ENCODE measurements at places on chromosomes 6 and 20.
A peak's percentile ranks its signal among the peaks of the same experiment; 100 is the strongest.

DNA sequence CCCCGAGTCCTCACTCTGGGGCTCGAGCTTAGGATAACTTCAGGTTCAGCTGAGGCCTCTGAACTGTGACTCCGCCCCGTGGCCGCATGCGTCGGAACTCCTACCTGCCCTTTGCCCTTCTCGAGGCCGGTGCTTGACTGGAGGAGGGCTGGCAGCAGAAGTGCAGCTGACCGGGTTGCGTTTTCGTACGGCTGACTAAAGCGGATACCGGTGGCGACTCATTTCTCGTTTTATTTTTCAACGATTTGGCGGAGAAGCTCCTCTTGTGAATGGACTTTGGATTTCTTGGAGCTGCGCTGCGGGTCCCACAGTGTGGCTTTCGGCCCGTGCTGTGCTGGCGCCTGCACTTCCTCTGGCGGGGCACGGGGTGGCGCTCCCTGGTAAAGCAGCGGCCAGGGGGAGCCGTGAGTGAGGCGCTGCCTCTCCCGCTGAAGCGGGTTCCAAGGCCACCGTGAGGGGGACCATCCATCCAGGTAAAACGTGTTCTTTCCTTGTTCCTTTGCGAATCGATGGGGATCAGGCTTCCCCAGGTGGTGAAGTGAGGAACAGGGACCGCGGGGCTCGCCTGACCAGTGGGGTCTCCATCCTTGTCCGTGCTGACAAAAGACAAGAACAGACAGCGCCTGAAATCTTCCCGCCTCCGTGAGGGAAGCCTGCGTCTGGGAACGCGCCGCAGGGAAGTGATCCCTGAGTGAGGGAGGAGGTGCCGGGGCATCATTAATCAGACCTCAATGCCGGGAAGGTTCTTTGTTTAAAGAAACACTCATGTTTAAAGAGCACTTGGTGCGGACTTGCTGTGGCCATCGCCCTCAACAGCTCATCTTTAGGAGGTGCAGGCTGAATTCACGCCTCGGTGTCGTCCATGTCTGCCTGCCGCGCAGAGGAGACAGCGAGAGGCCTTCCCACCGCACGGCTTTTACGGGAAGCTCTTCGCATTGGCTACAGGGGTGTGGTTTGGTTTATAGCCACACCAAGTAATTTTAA, 38.8 kb downstream of the ERMARD start:
- peak; percentile 61 for DNase-seq

DNA sequence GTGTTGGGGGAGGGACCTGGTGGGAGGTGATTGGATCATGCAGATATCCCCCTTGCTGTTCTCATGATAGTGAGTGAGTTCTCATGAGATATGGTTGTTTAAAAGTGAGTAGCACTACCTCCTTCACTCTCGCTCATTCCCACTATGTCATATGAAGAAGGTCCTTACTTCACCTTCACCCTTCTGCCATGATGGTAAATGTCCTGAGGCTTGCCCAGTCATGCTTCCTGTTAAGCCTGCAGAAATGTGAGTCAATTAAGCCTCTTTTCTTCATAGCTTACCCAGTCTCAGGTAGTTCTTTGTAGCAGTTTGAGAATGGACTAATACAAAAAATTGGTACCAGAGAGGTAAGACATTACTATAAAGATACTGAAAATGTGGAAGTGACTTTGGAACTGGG, 425.9 kb downstream of the HTR1B start:
- DNase-seq = no peak

GRCh38 chr20:1872459-1873097, 22.6 kb upstream of the SIRPA start:
- DNase-seq = no peak

DNA sequence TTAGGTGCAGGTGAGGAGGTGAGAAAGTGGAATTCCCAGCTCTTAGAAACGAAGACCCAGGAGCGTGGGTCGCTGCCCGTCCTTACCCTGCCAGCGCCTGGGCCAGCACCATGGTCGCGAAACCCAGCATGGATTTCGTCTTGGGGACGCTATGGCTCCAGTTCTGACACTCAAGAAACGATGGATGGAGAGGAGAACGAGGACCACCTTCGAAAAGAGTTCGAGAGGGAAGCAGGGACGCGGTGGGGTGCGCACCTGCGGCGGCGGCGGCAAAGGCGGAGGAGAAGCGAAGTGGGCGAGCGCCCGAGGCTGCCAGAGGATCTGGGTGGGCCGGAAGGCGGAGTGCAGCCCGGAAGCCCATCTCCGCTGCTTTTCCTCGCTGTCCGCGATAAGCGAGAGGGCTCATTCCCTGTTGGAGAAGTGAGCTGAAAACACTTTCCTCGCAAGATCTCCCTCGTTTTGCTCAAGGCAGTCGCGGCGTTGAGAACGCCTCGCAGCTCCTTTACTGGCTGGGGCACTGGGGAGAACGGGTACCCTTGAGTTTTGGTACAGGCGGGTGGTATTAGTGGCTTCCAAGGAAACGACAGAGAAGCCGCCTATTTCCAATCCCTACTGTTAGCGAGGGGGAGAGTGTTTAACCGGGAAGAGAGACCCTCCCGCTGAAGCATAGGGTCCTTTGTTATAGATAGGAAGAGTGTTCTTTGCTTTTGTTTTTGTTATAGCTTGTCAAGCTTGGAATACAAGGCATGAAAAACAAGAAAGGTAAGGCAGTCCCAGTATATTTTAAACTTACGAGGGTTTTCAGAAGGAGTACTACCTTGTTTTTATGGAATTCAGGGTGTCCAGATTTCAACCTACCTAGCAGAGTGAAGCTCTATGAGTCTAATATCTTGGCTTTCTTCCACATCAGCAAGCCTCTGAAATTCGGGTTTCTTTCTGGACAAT, 109.5 kb downstream of the TRIM27 start:
- no peak for DNase-seq

DNA sequence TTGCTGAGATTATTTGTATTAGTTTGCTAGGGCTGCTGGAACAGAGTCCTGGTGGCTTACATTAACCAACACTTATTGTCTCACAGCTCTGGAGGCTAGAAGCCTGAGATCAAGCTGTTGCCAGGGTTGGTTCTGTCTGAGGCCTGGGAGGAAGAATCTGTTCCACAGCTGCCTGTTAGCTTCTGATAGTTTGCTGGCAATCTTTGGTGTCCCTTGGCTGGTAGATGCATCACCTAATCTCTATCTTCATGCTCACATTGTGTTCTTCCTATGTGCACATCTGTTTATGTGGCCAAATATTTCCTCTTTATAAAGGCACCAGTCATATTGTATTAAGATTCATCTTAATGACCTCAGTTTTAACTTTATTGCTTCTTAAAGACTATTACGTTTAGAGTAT, 19.5 kb downstream of the SF3B5 start:
- no peak for DNase-seq

GRCh38 chr20:53656293-53657202, 62.9 kb upstream of the ZNF217 start:
- peak; percentile 90 for DNase-seq

GRCh38 chr20:25624500-25624939, 706 bp upstream of the NANP start:
- peak; percentile 37 for DNase-seq

DNA sequence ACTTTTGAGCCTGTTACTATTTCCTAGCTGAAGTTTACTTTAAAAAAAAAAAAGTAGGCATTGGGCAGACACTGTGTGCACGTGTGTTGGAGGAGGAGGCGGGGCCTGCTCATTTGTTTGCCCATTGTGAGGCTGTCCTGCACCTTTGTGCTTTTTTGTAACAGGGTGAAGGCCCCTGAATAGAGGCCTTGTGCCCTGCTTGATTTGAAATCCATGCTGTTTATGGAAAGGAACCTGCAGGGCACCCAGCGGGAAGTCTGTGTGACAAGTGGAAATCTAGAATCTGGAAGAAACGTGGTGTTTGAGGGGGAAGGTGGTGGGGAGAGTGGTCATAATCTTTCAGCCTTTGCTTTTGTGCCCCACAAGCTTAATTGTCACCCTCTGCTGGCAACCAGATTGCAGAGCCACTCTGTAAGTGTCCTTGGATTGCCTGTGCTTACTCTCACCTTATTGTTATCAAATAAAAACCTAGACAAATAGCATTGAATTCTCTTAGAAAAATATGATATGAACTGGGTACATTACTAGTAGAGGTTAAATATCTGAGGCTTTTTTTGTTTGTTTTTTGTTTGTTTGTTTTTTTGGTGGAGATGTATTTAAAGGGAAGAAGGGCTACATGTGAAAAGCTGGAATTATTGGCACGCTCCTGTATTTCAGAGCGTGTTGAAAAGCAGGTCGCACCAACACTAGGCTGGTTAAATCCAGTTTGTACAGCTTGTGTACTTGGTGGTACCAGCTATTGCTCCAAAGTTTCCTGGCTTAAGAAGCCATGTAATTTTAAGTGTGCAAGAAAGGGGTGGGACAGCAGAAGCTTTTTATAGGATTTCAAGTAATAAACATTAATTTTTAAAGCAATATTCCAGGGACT, 156.3 kb downstream of the ARID1B start:
- DNase-seq = no peak
